Effector CD8-positive, alpha-beta T cell (primary cell): ENCODE measurements at places on chromosomes 5 and 9.

DNA sequence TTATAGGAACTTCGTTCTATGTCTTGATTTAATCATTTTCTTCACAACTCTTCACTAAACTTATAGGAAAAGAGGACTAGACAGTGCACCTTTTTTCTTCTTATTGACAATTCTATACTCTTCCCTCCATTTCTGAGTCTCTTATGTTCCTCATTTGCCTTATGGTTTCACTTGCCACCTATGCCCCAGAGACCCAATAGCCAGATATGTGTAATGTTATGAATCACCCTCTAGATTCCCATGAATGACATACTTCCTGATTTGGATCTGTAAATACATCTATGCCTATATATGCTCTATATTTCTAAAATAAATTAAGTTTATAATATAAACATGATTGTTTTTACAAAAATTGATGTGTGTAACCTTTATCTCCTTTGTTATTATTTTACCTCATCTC is 514.1 kb upstream of the MEF2C start:
- no peak for DNase-seq

DNA sequence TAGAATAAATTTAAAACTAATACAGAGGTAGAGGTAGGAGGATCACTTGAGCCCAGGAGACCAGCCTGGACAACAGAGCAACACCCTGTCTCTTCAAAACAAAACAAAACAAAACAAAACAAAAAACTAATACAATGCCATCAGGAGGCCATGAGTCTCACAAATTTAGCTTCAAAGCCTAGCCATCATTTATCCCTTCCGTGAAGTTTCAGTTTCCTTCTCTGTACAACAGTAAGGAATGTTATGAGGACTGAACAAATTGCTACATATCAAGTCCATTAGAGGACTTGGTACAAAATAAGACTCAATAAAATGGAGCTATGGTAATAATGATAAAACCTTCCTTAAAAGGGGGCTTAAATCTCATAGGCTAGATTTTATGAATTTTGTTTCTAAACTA is 60.8 kb downstream of the MAPKAP1 start:
- DNase-seq = no peak

DNA sequence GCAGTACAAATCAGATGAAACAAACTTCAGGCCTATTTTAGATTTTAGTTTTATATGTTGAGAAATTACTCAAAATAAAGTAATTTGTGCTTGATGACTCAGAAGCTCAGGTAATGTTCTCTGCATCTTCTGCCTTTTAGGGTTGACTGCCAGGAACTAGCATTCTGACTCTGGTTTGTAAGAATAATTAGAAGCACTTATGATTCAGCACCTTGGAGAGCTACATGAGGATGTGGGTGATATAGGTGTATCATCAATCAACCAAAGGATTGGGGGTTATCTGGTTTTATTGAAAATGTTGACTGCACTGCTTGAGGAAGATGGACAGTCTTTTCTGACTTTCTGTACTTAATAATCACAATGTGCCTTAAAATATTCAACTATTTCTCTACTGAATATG is 118.7 kb upstream of the SGCD start:
- no peak for DNase-seq

GRCh38 chr5:4453655-4454054 is 686.5 kb upstream of the ADAMTS16 start:
- DNase-seq = no peak

- no peak for DNase-seq
Measured at GRCh38 chr9:120442308-120442995, 137.5 kb downstream of the CDK5RAP2 start.

DNA sequence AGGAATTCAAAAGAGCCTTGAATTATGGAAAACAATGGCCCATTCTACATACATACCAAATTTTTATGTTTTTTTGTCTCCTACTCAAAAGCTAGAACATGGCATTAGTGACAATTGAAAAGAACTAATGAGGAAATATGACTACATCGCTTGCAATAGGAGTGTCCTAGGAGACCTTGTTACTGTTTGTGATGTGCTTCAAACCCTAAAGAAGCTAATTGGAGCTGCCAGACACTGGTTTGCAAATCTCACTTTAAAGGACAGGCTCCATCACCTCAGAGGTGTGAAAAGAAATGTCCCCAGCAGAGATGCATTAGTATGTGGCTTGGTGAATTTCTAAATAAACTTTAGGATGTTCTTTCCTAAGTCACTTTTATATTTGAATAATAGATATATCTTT is 354.2 kb upstream of the EFNA5 start:
- DNase-seq = no peak

- DNase-seq = no peak
Measured at GRCh38 chr5:169218176-169218575, 82.8 kb downstream of the SLIT3 start.

DNA sequence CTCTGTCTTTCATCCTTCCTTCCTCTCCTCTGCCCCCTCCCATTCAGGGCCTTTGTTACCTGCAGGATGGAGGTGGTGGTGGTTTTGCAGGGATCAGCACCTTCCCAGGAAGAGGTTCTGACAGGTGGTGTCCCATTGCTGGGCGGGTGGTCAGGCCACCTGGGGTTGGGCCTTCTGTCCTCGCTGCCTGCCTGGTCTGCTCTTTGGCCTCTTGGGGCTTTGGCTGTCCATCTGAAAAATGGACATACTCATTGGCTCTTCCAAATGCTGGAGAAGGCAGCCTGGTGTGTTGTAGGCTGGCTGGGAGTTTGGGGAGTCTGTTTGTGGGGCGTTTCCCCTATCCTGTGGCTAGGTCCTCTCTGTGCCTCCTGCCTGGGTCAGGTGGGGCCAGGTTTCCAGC is 4.3 kb downstream of the RXRA start:
- DNase-seq = no peak

GRCh38 chr9:93560991-93561390 is 15.4 kb upstream of the PHF2 start:
- DNase-seq = no peak

GRCh38 chr5:87588316-87588715 is 175.6 kb upstream of the CCNH start:
- DNase-seq = no peak

GRCh38 chr5:33205079-33205478 is 235.7 kb upstream of the TARS1 start:
- no peak for DNase-seq

DNA sequence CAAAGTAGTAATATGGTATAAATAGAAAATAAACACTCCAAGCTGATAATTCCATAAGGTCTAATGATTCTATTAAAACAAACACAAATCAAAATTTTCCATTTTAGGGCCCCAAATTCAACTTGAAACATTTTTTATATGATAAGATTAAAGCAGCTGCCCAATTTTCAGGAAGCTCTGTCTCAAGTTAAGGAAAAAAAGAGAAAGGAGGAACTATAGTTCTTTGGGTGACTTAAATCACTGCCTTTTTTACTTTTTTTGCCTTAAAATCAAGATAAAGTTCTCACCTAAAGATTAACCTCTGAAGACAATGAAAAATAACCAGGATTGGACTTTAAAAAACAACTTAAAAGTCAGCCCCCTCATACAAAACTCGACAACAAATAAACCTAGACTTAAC is 76.0 kb upstream of the IFNE start:
- no peak for DNase-seq

DNA sequence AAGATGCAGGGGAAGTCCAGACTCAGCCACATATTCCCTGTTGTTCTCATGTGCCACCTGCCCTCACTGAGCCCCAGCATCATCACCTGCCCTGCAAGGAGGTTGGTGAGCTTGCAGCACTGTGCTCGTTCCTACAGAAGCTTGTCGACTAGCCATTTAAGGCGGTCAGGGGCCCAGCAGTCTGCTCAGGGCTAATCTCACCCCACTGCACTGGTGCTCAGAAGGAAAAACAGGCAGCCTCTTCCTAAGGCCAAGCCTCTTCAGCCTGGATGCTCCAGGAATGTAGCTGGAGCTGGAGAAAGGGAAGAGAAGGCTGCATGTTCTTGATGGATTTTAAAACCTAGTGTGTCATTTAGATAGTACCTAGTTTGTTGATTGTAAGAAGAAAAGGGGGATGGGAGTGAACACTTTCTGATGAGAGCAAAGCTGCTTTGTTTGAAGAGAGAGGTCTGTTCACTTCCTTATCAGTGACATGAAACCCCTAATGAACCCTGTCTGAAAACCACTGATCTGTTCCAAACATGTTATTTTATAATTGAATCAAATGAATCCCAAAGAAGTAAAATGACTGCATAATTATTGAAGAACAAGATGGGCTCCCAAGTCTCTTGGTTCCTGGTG is 10.6 kb upstream of the ASPN start:
- no peak for DNase-seq

- no peak for DNase-seq
Measured at GRCh38 chr5:177987326-177987725, 8.7 kb downstream of the PROP1 start.

GRCh38 chr9:97980918-97981845 is 2.0 kb upstream of the ANP32B start:
- DNase-seq = no peak

DNA sequence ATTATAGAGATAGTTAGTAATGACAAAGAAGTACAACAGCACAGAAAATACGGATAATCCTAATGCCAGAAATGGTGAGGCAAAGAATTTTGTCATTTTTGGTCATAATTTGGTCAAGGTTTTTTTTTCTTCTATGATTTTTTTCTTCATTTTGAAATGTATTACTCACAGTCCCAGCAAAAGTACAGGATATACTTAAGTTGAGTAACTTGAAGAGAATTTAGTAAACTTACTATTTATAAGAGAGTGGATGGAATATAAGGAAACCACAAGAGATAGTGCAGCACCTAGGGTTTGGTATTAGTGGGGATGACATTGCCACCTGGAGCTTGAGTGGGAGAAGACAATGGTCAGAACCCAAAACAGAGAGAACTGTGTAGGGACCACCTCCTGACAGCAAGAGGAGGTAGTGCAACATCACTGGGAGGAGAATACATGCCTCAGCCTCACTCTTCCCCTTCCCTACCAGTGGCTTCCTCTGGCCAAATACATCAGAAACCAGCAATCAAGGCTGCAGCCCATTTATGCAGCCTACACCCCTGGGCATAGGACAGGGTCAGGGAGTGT is 434.5 kb upstream of the TRPC7 start:
- no peak for DNase-seq

GRCh38 chr5:58462623-58463230 is 2.8 kb upstream of the PLK2 start:
- DNase-seq = peak; percentile 4

GRCh38 chr9:113652355-113653152 is 189.0 kb downstream of the RGS3 start:
- DNase-seq = no peak

- no peak for DNase-seq
Measured at GRCh38 chr9:80231318-80232236, 659.8 kb downstream of the TLE4 start.

DNA sequence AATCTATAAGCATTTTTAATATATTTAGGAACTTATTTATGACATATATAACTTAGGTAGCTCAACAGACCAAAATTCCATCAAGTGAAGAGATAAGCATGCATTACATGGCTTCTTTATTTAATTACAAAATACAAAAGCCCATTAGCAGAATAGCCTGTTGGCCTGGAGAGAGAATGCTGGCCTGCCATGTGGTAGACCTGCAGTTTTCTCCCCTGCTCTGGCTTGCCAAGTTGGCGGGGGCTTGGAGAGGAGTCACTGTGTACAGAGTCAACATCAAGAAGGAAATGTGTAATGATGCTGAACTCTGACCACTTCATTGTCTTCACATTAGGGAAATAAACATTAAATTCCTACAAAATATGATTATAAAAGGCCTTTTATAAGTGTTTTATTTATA is 69.8 kb upstream of the CNTLN start:
- DNase-seq = no peak

DNA sequence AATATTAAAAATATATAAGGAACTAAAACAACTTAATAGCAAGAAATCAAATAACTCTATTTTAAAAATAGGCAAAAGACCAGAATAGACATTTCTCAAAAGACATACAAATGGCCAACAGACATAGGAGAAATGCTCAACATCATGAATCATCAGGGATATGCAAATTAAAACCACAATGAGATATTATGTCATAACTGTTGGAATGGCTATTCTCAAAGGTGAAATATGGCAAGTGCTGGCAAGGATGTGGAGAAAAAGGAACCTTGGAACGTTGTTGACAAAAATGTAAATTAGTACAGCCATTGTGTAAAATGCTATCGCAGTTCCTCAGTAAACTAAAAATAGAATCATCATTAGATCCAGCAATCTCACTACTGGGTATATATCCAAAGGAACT is 468.5 kb downstream of the NFIB start:
- no peak for DNase-seq

DNA sequence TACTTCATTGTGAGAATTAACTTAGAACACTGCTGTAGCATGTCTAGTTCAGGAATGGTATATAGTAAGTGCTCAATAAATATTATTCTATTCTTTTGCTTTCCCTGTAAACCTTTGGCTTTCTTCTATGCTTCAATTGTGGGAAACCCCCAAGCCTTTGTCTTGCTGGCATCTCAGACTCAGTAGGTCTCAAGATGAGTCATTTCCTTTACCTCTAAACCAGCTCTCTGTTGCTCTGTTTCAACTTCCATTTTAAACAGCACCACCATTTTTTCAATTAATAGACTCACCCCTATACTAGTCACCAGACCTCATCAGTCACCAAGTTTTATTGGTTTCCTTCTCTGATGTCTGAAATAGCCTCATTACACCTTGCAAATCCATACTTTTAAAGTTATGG is 43.5 kb downstream of the DMAC1 start:
- DNase-seq = no peak

DNA sequence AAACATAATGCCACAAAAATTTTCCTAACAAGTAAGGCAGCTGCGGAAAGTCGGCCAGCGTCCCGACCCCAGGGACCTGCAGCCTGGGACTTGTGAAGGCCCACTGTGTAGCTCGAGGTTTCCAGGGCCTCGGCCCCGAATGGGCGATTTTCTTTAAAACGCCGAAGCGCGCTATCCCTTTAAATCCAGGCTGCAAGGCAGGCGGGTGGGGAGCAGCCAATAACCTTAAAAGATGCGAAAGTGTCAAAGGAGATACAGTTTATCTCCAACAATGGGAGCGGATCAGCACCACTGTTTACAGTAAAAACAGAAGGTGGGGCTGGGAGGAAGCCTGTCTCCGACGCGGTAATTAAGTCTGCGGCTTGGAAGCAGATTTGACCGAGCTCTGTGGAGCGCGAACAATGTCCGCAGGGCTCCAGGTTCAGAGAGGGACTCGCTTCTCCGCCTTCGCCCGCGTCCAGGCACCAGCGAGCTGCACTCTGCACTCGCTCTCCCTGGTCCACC is 1.7 kb upstream of the ZSWIM6 start:
- DNase-seq = no peak

GRCh38 chr5:81164476-81164875 is 68.6 kb upstream of the CKMT2 start:
- no peak for DNase-seq
